ENCODE measurements at places on chromosomes 7 and 10.

DNA sequence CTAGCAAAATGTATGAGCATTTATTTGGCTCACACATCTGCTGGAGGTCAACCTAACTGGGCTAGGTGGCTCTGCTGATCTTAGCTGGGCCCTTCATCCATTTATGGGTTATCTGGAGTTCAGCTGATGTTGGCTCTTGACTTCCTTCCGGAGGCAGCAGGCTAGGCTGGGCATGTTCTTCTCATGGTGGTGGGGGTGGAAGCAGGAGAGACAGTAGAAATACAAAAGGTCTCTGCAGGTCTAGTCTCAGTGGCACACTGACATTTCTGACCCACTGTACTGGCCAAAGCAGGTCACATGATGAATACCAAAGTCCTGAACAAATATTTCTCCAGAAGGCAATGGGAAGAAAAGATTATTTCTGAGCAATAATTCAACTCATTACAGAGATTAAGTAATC is 334.6 kb downstream of the CRPPA start:
- no peak for DNase-seq

GRCh38 chr10:7119325-7120015 is 291.4 kb downstream of the SFMBT2 start:
- DNase-seq, result no peak

DNA sequence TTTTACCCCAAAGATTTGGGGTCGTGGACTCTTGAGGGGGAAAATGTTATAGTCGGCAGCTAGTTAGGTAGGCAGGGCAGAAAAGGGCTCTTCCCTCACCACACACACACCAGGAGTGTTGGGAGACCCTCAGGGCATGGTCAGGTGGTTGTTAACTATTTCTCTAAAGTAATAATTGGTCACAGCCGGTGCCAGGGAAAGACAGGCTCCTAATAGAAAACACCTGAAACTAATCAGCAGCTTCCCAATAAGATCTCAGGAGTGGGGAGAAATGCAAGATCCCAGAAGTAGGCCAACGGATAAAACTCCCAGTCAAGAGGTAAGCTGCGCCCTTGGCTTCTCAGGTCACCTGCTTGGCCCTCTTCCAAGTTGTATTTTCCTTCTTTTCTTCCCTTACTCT is 213.1 kb downstream of the PHTF2 start:
- DNase-seq, result no peak

GRCh38 chr7:55411844-55412243 is 46.7 kb downstream of the LANCL2 start:
- DNase-seq, result no peak

GRCh38 chr10:11631890-11632587 is 20.6 kb upstream of the USP6NL start:
- DNase-seq, result no peak

- no peak for DNase-seq
Measured at GRCh38 chr10:37057261-37057660, 68.1 kb upstream of the ANKRD30A start.

DNA sequence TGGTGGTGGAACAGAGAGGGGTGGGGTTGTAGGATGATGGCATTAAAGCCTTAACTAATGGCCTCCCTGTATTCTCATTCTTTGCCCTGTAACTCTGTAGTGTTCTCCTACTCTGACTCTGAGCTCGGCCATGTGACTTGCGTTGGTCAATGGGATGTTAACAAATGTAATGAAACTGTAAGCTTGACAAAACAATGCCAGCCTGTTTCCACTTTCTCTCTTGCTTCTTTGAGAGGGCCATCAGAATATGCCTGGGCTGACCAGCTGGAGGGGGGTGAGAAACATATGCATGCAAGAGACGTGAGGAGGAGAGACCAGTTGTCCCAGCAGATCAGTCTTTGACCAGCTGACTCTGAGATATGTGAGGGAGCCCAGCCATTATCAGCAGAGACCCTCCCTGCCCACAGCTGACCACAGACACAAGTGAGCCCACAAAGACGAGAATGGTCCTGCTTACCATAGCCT is 100.6 kb downstream of the ICA1 start:
- no peak for DNase-seq

DNA sequence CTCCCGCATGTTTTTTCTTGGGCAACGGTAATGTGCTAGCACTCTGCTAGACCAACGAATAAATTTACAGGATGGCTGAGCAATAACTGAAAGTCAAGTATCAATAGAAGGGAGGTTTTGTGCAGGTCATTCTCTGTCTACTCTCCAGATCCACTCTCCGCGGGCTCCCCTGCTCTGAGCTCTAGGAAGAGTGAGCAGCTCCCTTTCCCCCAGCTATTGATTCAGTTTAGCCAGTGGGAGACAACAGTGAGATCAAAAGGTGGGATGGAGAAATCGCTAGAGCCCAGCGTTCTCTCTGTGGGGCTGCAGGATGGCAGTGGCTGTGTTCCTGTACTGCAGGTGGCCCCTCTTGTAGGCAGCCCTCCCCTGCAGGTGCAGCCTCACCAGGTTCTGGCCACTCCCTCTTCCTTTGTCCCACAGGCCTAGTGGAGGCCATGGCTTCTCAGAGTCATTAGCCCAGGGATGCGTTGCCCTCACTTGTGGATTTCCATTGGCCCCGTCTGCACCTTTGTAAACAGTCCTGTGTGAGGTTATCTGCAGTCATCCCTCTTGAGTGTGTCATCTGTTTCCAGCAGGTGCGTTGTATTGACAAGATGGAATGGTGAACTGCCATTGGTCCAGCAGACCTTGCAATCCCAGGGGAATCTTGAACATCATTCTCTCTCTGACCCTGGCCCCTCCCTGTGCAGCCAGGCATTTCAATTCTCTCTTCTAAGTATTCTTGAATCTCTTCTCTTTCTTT is 11.1 kb downstream of the MSRB2 start:
- DNase-seq, result no peak

DNA sequence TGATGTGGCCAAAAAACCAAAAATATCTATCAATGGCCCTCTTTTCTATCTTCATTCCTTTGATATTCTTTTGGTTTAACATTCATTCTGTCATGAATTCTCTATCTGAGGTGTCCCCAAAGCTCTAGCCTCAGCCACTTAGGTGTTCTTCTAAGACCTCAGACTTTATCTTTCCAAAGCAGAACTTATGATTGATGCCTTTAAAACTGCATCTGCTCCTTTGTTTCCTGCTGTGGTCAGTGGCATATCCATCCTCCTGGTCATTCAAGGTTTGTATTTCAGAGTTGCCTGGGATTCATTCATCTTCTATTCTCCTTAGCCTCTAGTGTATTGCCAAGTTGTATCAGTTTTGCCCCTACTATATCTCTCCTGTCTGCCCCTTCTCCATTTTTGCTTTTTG is 30.6 kb downstream of the FHIP2A start:
- no peak for DNase-seq

DNA sequence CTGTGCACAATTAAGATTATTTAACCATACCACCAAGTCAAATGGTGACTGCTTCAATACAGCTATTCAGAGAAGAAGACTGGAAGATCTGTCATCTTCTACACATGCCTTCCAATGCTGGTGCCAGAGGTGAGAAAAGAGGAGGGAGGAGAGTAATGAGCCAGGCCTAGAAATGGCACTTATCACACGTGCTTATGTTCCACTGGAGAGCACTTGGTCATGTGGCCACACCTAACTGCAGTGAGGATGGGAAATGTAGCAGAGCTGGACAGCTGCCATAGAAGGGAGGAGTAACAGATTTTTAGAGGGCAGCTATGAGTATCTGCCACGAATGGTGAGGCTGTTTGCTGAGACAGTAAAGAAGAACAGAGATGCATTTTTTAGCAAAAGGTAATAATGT is 77.1 kb downstream of the MPLKIP start:
- DNase-seq, result no peak

DNA sequence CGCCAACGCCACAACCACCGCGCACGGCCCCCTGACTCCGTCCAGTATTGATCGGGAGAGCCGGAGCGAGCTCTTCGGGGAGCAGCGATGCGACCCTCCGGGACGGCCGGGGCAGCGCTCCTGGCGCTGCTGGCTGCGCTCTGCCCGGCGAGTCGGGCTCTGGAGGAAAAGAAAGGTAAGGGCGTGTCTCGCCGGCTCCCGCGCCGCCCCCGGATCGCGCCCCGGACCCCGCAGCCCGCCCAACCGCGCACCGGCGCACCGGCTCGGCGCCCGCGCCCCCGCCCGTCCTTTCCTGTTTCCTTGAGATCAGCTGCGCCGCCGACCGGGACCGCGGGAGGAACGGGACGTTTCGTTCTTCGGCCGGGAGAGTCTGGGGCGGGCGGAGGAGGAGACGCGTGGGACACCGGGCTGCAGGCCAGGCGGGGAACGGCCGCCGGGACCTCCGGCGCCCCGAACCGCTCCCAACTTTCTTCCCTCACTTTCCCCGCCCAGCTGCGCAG is 424 bp downstream of the EGFR start:
- no peak for DNase-seq

DNA sequence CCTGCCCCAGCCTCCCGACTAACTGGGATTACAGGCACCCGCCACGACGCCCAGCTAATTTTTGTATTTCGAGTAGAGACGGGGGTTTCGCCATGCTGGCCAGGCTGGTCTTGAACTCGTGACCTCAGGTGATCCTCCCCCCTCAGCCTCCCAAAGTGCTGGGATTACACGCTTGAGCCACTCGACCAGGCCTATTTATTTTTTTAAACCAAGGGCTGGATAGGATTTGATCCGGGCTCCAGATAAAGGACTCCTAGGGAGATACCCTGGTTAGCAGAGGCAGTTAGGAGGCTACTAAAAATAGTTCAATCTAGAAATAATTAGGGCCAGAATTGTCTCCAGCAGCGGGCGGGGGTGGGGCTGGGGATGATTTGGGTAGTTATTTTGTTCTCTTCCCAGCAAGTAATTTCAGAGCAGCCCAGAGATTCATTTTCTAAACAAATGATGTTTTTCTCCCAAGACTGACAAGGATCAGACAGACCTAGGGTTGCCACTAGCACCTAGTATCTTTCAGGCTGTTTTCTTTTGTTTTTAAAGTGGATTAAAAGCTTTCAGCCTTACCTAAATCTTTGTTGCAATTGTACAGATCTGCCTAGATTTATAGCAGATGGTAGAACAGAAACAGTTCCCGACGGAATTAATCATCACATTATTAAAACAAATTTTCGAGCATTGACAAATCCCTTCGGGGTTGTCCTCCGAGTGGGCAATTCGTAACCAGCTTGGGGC is 859 bp upstream of the SMC3 start:
- DNase-seq, result no peak

DNA sequence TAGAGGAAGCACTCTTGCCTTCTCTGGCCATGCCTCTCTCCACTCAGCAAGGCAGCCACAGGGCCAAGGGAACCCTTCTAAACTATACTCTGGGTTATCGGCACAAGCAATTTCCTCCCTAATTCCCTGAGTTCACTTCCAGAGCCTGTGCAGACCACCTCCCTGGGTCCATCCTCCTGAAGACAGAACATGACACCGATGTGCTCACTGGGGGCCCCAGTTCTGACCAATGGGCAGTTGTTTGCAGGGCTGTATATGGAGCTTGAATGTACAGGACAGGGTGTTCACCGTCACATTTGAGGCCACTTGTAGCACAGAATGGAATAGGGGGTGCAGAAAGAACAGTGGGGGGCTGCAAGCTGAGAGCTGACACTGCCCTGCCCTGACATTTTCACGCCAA is 77.7 kb downstream of the TFEC start:
- DNase-seq, result no peak
